ENCODE measurements at places on chromosomes 5 and 9.

DNA sequence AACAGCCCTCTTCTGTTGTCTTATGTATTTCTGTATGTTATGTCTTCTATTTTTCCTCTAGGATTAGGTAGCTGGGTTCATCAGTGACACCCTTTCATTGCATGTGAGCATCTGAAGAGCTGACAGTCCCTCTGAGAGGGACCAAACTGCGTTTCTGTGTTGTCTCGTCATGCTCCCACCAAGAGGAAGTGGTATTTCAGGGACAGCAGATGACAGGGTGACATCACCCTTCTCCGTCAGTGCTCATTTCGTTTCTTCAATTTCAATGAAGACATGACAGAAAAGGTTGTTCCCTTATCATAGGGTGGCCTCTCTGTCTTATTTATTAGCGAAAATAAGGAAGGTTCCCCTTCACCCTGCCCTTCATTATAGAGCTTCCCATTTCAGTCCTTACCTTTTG lies 225.9 kb upstream of the NR4A3 start:
- DNase-seq: no peak

- no peak for DNase-seq
Observed at GRCh38 chr5:173890195-173890991, 2.2 kb downstream of the CPEB4 start.

DNA sequence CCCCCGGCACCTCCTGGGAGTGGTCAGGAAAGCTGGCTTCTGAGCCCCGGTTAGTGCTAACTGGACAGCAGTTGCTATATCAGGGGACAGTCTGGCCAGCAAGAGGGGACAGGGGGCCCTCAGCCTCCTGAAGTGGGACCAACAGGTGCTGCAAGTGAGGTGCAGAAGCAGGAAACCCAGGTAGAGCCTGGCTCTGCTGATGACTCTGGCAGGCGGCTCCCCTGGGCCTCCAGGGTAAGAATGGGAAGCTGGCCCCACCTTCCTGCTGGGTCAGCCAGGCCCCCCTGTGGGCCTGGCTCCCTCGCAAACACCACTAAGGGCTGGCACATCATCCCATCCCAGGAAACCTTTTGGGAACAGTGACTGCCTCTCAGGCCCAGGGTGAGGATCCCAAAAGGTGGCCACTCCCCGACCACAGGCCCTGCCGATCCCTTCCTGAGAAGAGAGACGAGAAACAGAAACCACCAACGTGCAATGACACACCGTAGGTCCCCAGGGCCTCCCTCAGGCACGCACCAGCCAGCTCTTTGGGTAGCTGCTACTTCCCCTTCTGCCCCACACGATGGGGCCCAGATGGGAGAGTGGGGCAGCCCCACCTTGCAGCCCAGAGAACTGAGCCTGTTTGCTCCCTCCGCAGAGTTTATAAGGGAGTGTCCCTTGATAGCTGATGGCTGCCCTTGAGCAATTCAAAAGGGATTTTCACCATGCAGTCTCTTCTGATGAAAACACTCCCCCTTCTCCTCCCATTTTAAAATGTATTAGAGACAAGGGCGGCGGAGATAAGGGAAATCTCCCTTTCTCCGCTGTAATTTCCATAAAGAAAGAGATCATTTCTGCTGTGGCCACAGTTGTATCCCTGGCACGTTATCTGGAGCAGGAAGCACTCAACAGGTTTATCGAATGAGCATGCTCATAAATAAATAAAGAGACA lies 76.8 kb downstream of the STK10 start:
- peak; percentile 67 for DNase-seq

- no peak for DNase-seq
Observed at GRCh38 chr9:89363921-89364665, 45.8 kb downstream of the SECISBP2 start.

DNA sequence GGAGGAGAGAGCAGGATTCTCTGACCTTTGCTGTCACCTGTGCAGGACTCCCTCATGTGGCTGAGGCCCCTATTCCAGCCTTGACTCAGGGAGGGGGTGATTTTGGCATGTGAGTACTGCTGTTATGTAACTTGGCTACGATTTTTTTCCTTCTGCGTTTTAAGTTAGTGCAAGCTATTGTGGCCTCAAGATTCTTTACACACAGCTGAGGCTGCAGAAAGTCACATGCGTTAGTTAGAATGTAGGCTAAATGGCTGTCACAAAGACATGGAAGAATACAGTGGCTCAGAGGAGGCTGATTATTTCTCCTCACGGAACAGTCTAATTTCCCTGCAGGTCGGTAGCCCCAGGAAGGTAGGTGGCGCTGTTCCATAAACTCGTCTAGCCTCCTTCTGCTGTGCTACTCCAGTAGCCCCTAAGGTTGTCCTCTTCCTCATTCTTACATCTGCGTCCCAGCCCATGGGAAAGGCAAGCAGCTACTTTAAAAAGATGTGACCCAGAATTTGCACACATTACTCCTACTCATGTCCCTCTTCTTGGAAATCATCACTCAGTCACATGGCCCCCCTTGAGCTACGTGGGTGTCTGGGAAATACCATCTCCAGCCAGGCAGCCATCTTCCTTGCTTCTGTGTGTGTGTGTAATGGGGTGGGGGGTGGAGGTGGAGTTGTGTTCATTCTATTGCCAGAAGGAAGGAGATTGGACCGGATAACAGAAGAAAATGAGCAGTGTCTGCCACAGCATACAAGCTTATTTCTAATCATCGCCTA lies 486.6 kb downstream of the CCDC171 start:
- DNase-seq: no peak

DNA sequence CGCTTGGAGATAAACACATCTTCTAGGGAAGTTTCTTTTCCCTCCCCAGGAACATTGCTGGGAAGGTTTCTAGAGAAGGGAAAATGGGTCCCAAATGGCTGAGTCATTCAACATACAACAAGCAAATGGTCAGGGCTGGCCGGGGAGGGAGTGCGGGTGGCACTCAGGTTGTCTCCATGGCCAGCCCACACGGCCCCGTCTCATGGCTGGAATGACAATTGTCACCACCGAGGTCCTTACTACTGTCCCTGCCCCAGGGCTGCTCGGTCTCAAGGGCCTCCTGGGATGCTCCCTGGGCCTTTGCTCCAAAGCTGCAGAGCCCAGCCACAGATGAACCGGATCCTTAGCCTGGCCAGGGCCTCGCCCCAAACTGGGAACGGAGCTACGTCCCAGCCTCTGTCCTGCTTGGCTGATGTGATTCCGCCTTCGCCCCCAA lies 121.9 kb downstream of the FGF18 start:
- DNase-seq: no peak

DNA sequence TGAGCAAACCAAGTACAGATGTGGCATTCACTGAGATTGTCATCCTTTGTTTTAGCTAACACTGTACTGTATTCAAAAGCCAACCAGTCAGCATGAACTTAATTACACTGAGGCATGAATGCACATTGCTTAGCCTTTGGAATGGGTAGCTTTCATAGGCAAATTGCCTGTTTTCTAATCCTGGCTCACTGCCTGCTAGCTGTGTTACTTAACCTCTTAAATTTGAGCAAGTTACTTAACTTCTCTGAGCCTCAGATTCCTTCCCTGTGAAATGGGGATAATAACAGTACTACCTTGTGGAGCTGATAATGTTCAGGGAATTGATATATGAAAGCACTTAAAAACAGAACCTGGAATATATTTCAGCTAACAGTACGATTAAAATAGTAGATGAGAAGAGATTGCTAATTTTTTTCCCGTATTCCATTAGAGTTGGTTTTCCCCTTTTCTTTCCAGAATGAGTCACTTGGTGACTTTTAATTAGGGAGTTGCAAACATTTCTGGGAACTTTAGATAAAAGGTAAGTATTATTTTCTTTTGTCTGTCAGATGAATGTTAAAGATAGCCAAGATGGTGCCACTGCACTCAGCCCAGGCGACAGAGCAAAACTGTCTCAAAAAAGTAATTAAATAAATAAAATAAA lies 43.9 kb downstream of the ARRDC3 start:
- DNase-seq: no peak

DNA sequence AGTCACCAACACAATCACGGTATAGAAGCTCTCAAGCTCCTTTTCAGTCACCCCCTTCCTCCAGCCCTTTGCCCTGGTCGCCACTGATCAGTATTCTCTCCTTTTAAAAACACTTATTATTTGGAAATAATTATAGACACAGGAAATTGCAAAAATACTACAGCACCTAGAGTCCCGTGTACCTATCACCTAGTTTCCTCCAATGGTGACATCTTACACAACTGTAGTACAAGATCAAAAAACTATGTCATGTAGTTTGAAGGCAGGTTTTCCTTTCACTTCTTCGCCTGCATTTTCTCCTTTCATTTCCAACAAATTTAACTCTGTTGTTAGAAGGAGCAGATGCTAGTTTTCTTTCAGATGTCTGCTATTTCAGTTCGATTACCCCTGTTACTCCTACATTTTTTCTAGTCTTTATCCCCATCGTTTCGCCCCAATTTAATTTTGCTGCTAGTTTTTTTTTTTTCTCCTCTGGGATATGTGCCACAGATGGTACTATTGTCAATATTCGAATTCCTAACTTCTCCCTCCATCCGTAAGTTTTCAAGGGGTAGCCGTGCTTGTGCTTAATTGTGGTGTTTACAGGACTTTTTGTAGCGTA lies 612 bp upstream of the ATG10 start:
- DNase-seq: no peak

GRCh38 chr5:97443740-97444139 lies 260.7 kb upstream of the RIOK2 start:
- no peak for DNase-seq

DNA sequence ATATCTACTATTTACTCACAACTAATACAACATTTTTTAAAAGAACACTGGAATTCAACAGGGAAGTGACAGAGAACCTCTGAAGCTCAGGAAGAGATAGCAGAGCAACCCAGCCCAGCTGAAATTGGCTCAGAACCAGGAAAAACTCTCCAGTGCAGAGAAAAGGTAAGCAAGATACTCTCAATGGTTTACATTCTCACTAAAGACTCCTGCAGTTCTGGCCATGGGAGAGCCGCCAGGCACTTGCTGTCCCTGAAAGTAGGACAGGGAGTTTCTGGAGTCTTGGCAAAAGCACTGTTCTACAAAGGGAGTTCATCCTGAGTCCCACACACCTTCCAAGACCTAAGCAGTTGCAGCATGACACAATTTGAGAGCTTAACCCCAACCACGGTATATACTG lies 330.8 kb downstream of the TRIM36 start:
- DNase-seq: no peak

GRCh38 chr5:145772466-145772865 lies 62.7 kb downstream of the PRELID2 start:
- no peak for DNase-seq

- no peak for DNase-seq
Observed at GRCh38 chr5:174573221-174573994, 151.0 kb upstream of the MSX2 start.

- DNase-seq: no peak
Observed at GRCh38 chr5:25990771-25991170, 1047.6 kb downstream of the CDH9 start.

- no peak for DNase-seq
Observed at GRCh38 chr5:66203531-66203930, 59.4 kb downstream of the SREK1 start.

DNA sequence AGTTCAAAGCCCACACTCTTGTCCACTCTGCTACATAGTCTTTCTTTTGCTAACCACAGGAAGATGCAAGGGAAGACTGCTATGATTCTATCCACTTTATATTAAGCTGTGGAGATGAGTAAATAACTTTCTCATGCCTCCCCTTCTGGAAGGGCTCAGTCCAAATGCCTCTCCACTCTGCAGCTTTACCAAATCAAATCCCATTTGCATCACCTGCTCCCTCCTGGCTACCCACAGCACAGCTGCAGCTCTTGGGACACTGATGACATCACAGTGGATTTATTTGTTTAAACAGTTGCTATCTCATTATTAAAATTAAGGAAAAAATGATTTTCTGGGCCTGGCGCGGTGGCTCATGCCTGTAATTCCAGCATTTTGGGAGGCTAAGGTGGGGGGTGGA lies 1544.9 kb upstream of the WWC1 start:
- no peak for DNase-seq

DNA sequence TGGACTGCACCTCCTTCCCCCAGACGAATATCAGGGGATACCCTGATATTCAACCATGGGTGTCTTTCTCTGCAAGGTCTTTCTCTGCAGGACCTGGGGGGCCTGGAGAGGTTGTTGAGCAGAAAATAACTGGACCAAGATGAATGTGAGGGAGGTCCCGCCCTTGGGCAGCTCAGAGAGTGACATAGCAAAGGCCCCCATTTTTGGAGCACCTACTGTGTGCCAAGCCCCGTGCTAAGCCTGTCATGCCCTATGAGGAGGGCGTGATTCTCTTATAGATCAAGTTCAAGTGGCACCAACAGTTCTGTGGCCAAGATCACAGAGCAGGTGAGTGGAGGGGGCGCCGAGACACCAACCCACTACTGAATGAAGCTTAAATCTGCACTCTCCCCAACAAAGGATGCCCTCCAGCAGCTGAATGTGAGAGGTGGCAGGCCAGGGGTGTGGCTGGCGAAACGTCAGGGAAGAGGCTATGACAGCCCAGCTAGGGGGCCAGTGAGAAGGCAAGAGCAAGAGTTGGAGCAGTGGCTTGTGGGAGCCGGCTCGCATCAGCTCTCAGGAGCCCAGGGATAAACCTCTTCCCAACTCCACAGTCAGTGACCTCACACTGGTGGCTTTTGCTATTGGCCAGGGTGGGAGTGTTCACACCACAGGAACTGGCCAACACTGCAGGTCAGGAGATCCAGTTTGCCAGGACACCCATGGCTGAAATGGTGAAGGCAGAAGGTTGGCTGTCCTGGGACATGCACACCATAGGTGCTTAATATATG lies 5.3 kb downstream of the SARDH start:
- DNase-seq: no peak

- DNase-seq: no peak
Observed at GRCh38 chr9:127904561-127905003, 5.2 kb upstream of the ST6GALNAC6 start.

GRCh38 chr9:128250839-128251731 lies 24.7 kb downstream of the GOLGA2 start:
- no peak for DNase-seq

DNA sequence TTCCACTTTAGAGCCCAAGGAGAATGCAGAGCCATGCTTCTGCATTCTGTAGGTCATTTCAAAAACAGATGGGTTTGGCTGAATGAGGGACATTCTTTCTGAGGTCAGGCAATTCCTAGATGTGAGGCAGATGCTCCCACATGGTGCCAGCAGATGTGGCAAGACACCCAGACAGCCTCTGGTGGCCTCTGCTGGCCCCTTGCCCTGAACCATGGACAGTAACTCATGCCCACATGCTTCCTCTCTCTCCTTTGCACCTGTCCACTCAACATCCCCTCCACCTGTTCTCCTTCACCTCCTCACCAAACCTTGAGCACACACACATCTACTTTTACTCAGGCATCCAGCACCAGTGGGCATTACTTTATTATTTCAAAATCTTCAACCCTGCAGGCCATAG lies 252.3 kb downstream of the DNAH5 start:
- DNase-seq: no peak

Data from stimulated activated CD8-positive, alpha-beta memory T cell treated with anti-CD3 and anti-CD28 coated beads, Interleukin-4, amount 100 ng/mL, for 4 hours (primary cell).